Neural progenitor cell (in vitro differentiated cells): ENCODE measurements at places on chromosomes 2 and 18. TPM values are rescaled to one million over a fixed set of nuclear protein-coding genes. Genes with fewer than 3 reads are reported as not detected.

GRCh38 chr2:120034621-120035020, 21.7 kb downstream of the EPB41L5 start:
- H3K4me1 ChIP-seq = peaks cover 6% of the 10 kb centered on the region
- H3K4me3 ChIP-seq = no peak overlapping the region
- no peak overlapping the region for H3K27ac ChIP-seq
- no peaks in the 10 kb centered on the region for H3K27me3 ChIP-seq
- no peaks in the 10 kb centered on the region for H3K36me3 ChIP-seq

GRCh38 chr18:1907470-1908206, 663.7 kb downstream of the METTL4 start:
- H3K27ac ChIP-seq = no peak overlapping the region
- H3K4me1 ChIP-seq = no peaks in the 10 kb centered on the region
- no peak for DNase-seq
- no peaks in the 10 kb centered on the region for H3K36me3 ChIP-seq
- no peak overlapping the region for H3K4me3 ChIP-seq

DNA sequence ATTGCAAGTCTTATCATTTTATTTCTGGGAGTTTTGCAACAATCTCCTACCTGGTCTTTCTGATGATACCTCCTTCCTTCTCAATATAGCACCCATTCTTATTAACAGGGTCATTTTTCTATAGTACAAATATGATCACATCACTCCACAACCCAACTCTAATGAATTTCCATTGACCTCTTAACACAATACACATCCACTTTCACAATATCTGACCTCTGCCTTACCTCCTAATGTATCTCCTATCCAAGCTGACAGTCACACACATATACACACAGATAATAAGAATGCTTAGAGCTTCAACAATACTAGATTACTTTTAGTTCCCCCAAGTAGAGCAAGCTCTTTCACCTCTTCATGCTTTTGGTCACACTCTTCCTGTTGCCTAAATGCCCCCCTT, 40.9 kb downstream of the EVA1A start:
- no peak overlapping the region for H3K27ac ChIP-seq
- H3K27me3 ChIP-seq = no peaks in the 10 kb centered on the region
- H3K4me3 ChIP-seq = no peak overlapping the region
- H3K4me1 ChIP-seq = no peaks in the 10 kb centered on the region

The GREB1L gene
- total RNA-seq = 251 and 278 TPM in 2 replicates

DNA sequence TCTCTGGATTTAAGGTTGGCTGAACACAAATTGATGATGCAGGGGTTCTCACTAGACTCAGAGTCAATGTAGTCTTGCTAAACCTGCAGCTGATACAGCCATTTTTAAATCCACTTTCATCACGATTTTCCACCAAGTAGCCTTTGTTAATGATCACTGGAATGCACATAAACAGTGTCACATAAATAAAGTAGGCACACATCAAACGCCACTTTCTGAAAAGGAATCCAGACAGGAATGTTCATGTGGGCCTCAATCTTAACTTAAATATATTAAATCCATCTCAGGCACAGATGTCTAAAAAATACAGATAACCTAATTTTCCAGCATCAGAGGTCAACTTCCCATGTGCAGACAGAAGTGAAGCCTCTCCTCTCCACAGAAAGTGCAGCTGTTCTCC, 58.3 kb downstream of the LAMA1 start:
- no peak overlapping the region for H3K27ac ChIP-seq
- H3K4me1 ChIP-seq = no peaks in the 10 kb centered on the region
- H3K4me3 ChIP-seq = no peak overlapping the region
- no peaks in the 10 kb centered on the region for H3K27me3 ChIP-seq
- H3K36me3 ChIP-seq = no peaks in the 10 kb centered on the region
- no peak for DNase-seq

The NETO1 gene
- total RNA-seq = 0.71 and 3.2 TPM in 2 replicates

- H3K27ac ChIP-seq = no peak overlapping the region
- no peaks in the 10 kb centered on the region for H3K27me3 ChIP-seq
- H3K36me3 ChIP-seq = no peaks in the 10 kb centered on the region
- peak; percentile 48 for DNase-seq
- no peak overlapping the region for H3K4me3 ChIP-seq
- H3K4me1 ChIP-seq = peaks cover 7% of the 10 kb centered on the region
These were observed 352.7 kb upstream of the SLC39A10 start for GRCh38 chr2:195304310-195304709.

The CPO gene
- not detected in 2 replicates for total RNA-seq

The SLC40A1 gene
- 0.03 TPM in 1 of 2 replicates, not detected in the other for total RNA-seq

DNA sequence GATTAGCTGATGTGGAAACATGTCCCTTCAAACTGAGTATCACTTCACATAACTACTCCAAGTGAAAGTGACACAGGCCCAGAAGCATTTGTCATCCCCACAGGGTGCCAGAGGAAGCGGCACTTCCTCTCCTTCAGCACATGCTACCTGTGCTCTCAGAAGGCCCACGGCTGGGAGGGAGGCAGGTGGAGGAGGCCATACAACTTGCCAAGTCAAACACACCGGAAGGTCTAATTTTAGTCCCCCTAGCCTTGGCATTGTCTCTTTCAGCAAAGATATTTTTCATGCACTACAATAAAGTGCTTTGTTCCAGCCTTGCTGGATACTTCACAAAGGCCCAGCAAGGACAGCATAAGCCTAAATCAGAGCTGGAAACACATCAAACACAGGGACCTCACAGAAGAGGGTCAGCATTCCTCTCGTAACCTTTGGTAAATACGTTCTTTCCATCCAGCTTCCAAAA, 38.0 kb downstream of the VSNL1 start:
- DNase-seq = no peak
- H3K27me3 ChIP-seq = no peaks in the 10 kb centered on the region

GRCh38 chr18:6564950-6565814, 150.5 kb upstream of the L3MBTL4 start:
- DNase-seq = no peak
- H3K4me3 ChIP-seq = no peak overlapping the region
- H3K4me1 ChIP-seq = peaks cover 35% of the 10 kb centered on the region
- no peaks in the 10 kb centered on the region for H3K27me3 ChIP-seq

- H3K4me3 ChIP-seq = peak overlapping the region; percentile 61
- DNase-seq = peak; percentile 42
- peaks cover 53% of the 10 kb centered on the region for H3K4me1 ChIP-seq
- H3K27me3 ChIP-seq = peaks cover 78% of the 10 kb centered on the region
- no peak overlapping the region for H3K27ac ChIP-seq
- no peaks in the 10 kb centered on the region for H3K36me3 ChIP-seq
These were observed 587 bp downstream of the MEIS1 start for GRCh38 chr2:66435549-66435875.

DNA sequence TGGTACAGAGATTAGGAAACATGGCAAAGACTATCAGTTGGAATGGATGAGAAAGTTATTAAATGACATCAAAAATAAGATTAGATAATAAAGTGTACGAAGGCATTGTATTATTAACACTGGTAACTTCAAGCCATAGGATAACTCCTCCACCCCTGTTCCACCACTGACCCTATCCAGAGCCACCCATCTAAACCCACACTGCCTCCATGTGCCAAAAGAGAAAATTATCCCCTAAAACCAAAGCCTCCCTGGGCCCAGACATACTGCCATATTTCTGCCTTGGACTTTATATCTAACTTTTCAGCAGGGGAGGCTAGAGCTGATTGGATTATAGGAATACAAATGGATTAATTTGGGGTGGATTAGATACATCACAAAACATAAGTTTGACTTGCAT, 443.7 kb downstream of the BCL11A start:
- no peaks in the 10 kb centered on the region for H3K4me1 ChIP-seq
- no peaks in the 10 kb centered on the region for H3K27me3 ChIP-seq
- no peaks in the 10 kb centered on the region for H3K36me3 ChIP-seq
- no peak overlapping the region for H3K27ac ChIP-seq

GRCh38 chr2:69464575-69464974, 27.3 kb upstream of the NFU1 start:
- DNase-seq = no peak
- H3K27ac ChIP-seq = no peak overlapping the region
- no peaks in the 10 kb centered on the region for H3K36me3 ChIP-seq
- H3K4me3 ChIP-seq = no peak overlapping the region
- H3K4me1 ChIP-seq = no peaks in the 10 kb centered on the region
- no peaks in the 10 kb centered on the region for H3K27me3 ChIP-seq

The LIMS3 gene
- total RNA-seq = not detected in 2 replicates

DNA sequence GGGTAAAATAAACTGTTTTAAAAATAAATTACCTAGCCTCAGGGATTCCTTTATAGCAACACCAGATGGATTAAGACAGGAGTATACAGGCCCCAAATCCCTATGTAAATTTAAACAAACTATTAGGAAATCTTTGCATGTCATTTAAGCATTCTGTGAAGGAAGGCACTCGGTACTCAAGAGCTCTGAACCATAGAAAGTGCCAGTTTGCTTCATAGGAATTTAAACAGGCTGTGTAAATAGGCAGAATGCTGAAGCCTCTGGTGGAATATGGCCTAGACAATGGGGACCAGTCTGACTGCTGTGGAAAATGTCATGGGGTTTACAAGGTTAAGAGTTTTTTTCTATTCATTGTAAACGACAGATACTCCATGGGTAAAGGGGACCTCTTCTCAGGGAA, 377.4 kb downstream of the DLGAP1 start:
- DNase-seq = no peak
- H3K4me3 ChIP-seq = no peak overlapping the region
- no peaks in the 10 kb centered on the region for H3K36me3 ChIP-seq
- H3K27me3 ChIP-seq = no peaks in the 10 kb centered on the region

DNA sequence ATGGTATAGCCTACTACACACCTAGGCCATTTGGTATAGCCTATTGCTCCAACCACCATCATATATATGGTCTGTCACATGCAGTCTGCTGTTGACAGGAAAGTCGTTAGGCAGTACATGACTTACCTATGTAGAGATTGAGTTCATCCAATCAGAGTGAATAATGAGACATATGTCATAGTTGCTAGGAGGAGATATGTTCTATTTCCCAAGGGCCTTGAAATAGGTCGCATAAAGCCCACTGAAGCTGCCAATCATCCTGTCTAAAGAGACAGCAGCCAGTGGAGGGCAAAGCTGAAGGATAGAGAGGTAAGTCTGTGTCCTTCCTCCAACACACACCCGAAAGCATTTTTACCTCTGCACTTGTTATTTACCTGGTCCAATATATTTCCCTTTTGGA, 263.4 kb downstream of the PTPRM start:
- H3K27ac ChIP-seq = no peak overlapping the region
- DNase-seq = no peak
- H3K4me3 ChIP-seq = no peak overlapping the region

- H3K27ac ChIP-seq = no peak overlapping the region
- H3K4me3 ChIP-seq = no peak overlapping the region
- no peak for DNase-seq
- peaks cover 3% of the 10 kb centered on the region for H3K27me3 ChIP-seq
- H3K4me1 ChIP-seq = peaks cover 4% of the 10 kb centered on the region
- H3K36me3 ChIP-seq = no peaks in the 10 kb centered on the region
These were observed 59.0 kb downstream of the MOGAT1 start for GRCh38 chr2:222730366-222730999.

The UGT1A5 gene
- not detected in 2 replicates for total RNA-seq

- DNase-seq = no peak
- peaks cover 4% of the 10 kb centered on the region for H3K36me3 ChIP-seq
- H3K27me3 ChIP-seq = no peaks in the 10 kb centered on the region
- no peak overlapping the region for H3K4me3 ChIP-seq
- H3K27ac ChIP-seq = no peak overlapping the region
These were observed 22.7 kb downstream of the TUBB6 start for GRCh38 chr18:12330766-12331165.

The RSAD2 gene
- not detected in 2 replicates for total RNA-seq

DNA sequence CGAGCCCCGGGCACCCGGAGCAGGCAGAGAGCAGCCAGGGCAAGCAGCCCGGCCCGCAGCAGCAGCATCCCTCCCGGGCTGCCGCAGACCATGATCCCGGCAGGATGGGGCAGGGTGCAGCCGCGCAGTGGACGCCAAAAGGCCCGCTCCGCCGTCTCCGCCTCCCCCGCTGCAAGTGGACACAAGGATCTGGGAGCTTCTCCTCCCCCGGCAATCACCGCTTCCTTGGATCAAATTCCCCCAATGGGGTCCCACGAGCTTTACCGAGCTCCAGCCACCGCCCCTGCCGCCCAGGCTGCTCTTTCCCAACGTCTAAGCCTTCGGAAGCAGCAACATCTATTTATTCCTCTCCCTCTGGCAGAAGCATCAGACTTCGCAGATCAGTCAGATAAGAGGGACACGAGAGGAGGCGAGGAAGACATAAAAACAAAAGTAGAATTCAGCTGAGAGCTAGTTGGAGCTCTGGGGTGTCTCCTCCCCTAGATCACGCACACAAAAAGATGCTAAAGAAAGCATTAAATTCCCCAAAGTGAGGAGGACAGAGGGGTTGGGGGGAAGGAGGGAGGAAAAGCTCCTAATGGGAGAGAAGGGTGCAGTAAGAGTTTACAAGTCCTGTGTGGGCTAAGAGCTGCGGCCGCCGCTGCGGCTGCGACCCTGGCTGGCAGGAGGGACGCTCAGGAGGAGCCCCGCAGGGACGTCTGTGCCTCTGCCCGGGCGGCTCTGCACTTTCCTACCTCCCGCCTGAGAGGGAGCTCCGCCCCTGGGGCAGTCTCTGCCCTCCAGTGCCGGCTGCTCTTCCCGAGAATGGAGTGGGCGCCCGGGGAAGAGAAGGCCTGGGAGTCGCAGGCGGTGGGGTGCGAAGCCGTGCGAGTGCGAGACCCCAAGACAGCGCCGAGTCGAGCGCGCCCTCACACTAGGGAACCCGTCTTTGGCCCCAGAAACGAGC, at the start of gene FRZB:
Gene FRZB (minus strand): TSS at position 177 of the 946 bp plus-strand sequence. CDS start 85 bp downstream, at position 92.
- no peaks in the 10 kb centered on the region for H3K36me3 ChIP-seq
- no peaks in the 10 kb centered on the region for H3K27me3 ChIP-seq
- H3K4me3 ChIP-seq = peak within 1 kb of the TSS; percentile 66
- peak within 1 kb of the TSS; percentile 90 for H3K27ac ChIP-seq

The ACAA2 gene
- total RNA-seq = 70.9 and 91.9 TPM in 2 replicates

The MMADHC gene
- total RNA-seq = 149 and 178 TPM in 2 replicates

The COL3A1 gene
- 0.22 TPM in 1 of 2 replicates, not detected in the other for total RNA-seq

The PTPRM gene
- 13.9 and 18.6 TPM in 2 replicates for total RNA-seq

- peak overlapping the region; percentile 77 for H3K27ac ChIP-seq
- peak; percentile 76 for DNase-seq
- H3K4me3 ChIP-seq = no peak overlapping the region
- no peaks in the 10 kb centered on the region for H3K36me3 ChIP-seq
- peaks cover 31% of the 10 kb centered on the region for H3K4me1 ChIP-seq
These were observed 95.1 kb downstream of the MTCL1 start for GRCh38 chr18:8800445-8800844.

DNA sequence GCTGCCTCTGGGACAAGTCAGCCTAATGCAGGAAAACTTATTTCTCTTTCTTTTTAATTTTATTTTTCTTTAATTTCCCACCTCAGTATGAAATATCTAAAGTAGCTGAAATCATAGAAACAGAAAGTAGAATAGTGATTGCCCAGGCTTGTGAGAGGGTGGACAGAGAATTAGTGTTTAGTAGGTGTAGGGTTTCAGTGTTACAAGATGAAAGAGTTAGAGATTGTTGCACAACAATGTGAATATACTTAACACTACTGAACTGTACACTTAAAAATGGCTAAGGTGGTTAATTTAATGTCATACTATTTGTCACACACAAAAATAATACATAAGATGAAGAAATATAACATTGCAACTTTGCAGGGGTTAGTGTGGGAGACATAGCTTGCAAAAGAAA, 80.8 kb downstream of the NAT8 start:
- no peaks in the 10 kb centered on the region for H3K4me1 ChIP-seq
- DNase-seq = no peak
- H3K4me3 ChIP-seq = no peak overlapping the region
- H3K27ac ChIP-seq = no peak overlapping the region
